ENCODE measurements at places on chromosomes 2 and 18.
A peak's percentile ranks its signal among the peaks of the same experiment; 100 is the strongest.

DNA sequence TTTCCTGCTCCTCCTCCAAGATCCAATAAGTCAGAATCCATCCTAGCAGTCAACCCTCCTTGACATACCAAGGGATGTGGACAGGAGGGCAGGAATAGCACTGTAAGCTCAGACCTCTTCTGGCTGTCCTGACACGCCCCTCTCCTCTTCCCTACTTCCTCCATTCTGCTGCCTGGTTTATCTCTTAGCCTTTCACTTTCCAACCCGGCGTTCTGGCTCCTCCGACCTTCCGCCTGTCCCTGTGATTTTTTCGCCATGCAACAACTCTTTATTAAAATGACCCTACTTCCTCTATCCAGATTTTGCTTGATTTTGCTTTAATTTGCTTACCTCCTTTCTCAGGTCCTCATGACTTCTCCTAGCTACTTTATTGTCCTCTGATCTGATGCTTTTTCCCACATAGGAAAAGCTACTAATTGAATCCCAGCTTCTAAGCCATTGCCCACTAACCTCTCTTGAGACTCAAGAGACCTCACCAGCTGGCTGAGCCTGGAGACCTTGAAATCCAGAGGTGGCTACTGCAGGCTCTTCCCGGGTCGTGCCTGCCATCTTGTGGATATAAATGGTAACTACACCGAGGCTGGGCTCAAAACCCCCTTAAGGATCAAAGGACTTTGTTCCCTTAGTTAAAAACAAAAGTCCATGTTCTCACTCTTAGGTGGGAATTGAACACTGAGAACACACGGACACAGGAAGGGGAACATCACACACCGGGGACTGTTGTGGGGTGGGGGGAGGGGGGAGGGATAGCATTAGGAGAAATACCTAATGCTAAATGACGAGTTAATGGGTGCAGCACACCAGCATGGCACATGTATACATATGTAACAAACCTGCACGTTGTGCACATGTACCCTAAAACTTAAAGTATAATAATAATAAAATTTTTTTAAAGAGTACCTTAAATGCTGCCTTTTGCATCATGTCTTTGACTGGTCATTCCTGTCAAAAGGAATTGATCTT, 139.4 kb downstream of the AKAIN1 start:
- DNase-seq: peak; percentile 75

DNA sequence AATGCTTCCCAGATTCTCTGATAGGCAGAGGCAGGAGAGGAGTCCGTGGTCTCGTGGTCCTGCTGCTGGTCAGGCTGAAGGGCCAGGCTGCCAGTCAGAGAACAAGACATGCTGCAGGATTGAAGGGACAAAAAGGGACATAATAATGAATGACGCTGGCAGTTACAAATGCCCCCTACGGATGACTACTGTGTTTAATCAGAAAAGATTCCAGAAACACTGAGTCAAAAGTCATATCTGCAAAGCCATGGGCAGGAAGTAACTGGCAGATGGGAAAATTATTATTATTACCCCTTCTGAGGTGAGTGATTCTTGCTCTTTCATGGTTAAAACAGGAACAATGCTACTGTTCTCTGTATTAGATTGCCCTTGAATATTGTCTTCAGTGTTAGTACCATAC, 19.0 kb downstream of the LCT start:
- no peak for DNase-seq

DNA sequence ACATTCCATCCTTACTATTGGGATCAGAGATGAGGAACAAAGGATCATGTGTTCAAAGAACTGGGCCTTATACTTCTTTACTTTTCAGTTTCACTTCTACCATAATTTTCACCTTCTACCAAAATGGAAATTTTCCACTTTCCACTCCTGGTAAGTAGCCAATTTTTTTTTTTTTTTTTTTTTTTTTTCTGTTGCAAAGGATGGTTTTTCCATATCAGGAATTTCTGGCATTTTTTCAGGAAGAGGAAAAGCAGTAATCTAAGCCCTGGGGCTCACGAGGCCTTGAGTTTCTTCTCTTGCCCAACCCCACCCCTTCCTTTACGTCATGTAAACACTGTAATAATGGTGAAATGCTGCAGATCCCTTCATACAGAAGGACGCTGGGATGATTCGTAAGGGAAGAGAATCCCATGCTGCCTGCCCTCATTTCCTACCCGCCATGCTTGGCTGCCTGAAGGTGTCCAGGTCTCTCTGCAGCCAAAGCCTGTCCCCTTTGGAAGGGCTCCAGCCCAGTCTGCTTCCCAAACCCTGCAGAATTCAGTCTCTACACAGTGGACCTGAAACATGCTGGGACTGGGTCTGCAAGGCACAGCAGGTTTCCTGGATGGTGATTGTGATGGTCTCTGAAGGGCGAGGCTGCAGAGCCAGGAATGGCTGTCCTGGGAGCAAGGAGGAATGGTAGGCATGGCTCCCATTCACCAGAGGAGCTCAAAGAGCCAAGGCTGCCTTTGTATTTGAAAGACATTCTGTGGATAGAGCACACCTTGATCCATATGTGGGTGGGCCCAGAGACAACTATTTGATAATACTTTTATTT, 57.0 kb downstream of the EFR3B start:
- no peak for DNase-seq

- DNase-seq: no peak
These were observed 7.8 kb upstream of the FZD7 start for GRCh38 chr2:202025816-202026215.

DNA sequence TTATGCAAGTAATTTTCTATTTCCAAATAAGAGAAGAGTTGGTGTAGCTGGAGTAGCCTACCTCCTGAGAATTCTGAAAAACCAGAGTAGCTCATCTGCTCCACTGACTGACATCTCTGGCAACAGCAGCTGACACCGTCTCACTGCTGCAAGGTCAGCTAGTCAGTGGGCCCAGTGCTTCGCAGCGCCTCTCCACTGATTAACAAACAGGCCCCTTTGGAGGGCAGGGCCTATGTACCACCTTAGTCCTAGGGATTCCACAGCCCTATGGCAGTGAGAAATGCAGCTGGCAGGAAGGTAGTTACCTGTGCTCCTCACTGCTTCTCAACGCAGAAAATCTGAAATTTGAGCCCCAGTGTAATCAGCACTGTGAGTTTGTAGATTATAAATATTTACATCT, 97.5 kb downstream of the DLGAP1 start:
- DNase-seq: no peak

All from HT-29 (cell line).